NCI-H1417 (cell line): ENCODE measurements at places on chromosomes 5 and 9.

GRCh38 chr9:136685790-136686533, 1.3 kb downstream of the AGPAT2 start:
- DNase-seq: no peak

GRCh38 chr5:123298335-123299030, 124.7 kb downstream of the CEP120 start:
- DNase-seq: no peak

GRCh38 chr9:38361473-38361850, 31.0 kb upstream of the ALDH1B1 start:
- peak; percentile 39 for DNase-seq

GRCh38 chr5:149002053-149002452, 60.8 kb downstream of the SH3TC2 start:
- DNase-seq: no peak

- no peak for DNase-seq
These were observed 4.0 kb downstream of the GFI1B start for GRCh38 chr9:132982458-132982857.

- no peak for DNase-seq
These were observed 25.1 kb downstream of the COL15A1 start for GRCh38 chr9:98968601-98969337.

GRCh38 chr9:107312376-107313050, 29.4 kb downstream of the RAD23B start:
- no peak for DNase-seq

- DNase-seq: peak; percentile 16
These were observed 196.5 kb downstream of the TLE1 start for GRCh38 chr9:81492710-81493447.

- DNase-seq: no peak
These were observed 2.6 kb downstream of the EXOC3 start for GRCh38 chr5:445591-445990.
